Activated naive CD4-positive, alpha-beta T cell (primary cell): ENCODE measurements at places on chromosomes 11 and 22.
A peak's percentile ranks its signal among the peaks of the same experiment; 100 is the strongest.

- DNase-seq: no peak
Measured at GRCh38 chr11:114058871-114059277, 637 bp upstream of the ZBTB16 start.

DNA sequence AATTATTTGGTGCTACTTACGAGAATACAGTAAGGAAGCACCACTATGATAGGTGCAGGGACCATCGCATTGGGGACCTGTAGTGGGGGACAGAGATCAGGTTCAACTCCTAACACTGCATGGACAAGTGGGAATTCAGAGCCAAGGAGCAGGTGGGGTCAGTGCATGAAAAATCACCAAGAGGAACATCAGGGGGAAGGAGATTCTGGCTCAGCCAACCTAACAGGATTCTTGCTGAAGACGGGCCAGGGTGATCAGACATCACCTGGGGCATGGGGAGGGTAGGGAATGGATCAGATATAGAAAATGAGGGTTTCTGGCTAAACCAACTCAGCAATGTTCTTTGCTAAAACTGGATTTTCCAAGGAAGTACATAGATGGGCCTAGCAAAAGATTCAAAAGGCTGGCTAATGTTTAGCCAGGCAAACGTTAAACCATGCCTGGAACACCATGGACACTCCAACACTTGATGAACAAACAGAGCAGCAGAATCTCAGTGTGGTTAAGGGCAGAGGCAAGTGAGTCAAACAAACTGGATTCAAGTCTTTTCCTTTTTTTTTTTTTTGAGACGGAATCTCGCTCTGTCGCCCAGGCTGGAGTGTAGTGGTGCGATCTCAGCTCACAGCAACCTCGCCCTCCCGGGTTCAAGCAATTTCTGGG is 70.0 kb downstream of the MICAL3 start:
- DNase-seq: no peak

- DNase-seq: no peak
Measured at GRCh38 chr22:30193031-30193775, 53.4 kb downstream of the LIF start.

GRCh38 chr22:39468487-39469325 is 11.9 kb downstream of the MGAT3 start:
- no peak for DNase-seq

DNA sequence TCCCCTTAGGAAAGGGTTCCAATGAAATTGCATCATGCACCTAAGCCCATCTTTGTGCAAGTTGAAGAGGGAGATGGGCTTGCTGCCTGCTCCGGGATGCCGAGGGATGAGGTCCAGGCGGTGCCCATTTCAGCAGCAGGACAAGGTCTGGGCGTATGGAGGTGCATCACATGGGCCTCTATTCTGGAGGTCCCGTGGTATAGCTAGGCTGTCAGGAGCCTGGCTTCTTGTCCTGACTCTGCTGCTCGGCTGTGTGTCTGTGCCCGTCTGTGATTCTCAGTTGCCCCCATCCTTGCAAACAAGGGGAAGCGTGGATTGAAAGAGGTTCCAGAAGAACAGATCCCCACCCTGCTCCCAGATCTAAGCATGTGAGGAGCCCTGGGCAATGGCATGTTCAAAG is 130.0 kb downstream of the OSBP2 start:
- DNase-seq: no peak

DNA sequence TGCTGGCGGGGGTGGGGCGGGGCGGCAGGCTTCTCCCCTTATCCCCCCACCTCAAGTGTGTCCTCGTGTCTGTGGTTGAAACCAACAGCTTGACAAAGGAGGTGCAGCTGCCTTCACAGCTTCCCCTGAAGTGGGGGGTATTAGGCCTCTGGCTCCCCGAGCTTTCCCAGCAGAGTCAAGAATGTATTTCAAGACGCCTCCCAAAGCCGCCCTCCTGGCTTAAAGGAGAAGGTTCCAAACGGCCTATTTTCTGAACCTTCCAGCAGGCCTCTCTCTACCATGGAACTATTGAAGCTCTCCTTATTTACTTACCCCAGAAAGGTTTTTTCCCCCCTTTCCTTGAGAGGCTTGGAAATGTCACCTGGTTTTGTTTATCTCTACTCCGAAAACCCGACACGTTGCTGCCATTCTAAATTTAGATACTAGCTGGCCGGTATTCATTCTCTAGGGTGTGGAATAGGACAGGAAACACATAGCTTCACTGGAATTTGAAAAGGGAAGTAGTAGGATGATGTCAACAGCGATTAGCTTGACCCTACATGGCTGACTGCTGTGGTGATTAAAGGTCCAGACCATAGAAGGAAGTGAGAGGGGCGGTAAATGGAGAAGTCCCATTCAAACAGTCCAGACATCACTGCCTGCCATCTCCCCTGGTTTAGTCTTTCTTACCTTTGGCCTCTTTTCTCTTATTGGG is 671 bp upstream of the PICALM start:
- no peak for DNase-seq

GRCh38 chr11:47373876-47374719 is 4.2 kb downstream of the SPI1 start:
- peak; percentile 87 for DNase-seq

DNA sequence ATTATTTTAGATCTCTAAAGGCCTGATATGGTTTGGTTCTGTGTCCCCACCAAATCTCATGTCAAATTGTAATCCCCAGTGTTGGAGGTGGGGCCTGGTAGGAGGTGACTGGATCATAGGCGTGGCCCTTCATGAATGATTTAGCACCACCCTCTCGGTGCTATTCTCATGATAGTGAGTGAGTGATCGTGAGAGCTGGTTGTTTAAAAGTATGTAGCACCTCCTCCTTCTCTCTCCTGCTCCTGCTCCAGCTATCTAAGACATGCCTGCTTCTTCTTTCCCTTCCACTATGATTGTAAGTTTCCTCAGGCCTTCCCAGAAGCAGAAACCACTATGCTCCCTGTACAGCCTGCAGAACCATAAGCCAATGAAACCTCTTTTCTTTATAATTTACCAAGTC is 114.1 kb downstream of the SERGEF start:
- DNase-seq: no peak

DNA sequence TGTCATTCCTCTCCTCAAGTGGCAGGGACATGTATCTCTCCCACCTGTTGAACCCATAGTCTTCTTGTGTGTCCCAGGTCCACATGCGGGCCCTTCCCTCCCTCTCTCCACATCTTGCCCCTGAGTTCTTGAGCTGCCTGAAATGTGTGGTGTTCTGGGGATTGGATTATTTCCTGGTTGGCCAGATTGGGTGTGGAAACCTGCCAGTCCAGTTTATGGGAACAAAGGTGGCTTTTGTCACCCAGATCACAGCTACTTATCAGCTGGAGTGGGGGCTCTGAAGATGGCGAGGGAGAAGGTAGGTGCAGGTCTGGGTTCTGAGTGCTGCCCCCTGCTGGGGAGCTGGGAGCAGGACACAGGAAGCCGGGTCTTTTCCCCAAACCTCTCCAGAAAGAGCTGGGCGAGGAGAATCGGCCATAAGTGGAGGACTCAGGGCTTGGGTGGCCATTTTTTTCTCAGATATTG is 14.2 kb downstream of the DTX4 start:
- no peak for DNase-seq

DNA sequence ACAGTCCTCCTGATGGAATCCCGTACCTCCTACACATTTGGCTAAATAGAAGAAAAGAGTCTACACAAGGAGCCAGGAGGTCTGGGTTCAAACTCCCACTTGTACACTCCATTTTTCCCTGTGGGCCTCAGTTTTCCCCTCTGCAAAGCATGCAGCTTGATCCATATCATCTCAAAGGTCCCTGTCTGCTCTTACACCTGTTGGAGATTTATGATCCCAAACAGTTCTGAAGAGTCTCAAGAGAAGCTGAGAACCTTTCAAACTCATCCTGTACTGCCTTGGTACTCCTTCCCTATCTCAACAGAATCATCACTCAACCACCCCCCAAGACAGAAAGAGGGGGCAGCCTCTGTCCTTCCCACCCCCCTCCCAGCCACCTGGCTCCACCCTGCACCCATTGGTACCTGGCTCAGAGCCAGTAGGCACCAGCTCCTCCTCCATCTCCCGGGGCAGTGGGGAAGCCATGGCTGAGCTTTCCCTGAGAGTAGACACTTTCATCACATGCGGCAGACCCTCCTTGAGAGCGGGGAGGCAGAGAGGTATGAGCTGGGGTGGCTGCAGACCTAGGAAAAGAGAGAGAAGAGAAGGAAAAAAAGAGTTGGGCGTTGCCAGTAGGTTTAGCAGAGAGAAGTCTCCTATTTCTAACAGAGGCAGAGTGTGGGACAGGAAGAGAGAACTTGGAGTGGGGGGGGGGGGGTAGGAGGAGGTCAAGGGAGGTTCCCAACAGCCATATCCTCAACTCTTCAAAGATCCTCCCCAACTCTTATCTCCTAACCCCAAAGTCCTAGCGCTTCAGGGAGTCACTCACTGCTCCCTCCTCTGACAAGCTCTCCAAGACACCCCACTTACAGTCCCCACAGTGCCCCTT is 3.1 kb downstream of the TNKS1BP1 start:
- DNase-seq: no peak

GRCh38 chr11:2740275-2740940 is 40.6 kb upstream of the KCNQ1OT1 start:
- no peak for DNase-seq

DNA sequence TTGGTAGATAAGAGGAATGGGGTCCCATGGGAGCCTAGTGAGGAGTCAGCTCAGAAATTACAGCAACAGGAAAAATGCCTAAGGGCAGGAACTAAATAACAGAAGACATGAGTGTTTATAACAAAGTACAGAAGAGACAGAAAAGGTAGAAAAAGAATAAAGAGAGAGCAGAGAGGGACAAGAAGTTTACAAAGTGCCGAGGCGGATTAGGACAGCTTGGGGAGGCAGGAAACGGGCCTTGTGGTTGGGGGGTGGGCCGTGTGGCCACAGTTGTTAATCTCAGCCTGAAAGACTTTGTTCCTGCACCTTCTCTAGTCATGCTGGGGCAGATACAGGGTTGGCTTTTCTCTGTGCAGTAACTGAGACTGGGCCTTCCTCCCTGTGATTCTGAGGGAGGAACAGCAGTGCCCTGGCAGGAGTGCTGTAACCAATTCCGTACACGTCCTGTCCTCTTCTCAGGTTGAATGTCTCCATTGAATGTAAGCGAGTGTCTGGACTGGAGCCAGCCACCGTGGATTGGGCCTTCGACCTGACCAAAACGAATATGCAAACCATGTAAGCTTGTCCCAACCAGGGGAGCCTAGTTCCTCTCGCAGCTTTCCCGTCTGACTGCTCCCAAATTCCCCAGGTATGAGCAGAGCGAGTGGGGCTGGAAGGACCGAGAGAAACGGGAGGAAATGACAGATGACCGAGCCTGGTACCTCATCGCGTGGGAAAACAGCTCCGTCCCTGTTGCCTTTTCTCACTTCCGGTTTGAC is 13.2 kb downstream of the NAA40 start:
- DNase-seq: no peak

- no peak for DNase-seq
Measured at GRCh38 chr11:110720431-110721275, 8.4 kb upstream of the ARHGAP20 start.

- no peak for DNase-seq
Measured at GRCh38 chr11:69504576-69505335, 23.3 kb downstream of the LINC01488 start.

DNA sequence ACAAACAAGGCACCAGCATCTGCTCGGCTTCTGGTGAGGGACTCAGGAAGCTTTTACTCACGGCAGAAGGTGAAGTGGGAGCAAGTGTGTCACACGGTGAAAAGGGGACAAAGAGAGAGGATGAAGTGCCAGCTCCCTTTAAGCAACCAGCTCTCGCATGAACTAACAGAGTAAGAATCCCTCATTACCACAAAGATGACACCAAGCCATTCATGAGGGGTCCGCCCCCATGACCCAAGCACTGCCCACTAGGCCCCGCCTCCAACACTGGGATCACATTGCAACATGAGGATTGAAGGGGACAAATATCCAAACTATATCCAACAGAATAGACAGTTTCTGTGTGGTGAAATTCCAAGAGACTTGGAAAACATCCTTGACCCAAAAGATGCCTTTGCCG is 198.2 kb upstream of the POU2AF2 start:
- no peak for DNase-seq

DNA sequence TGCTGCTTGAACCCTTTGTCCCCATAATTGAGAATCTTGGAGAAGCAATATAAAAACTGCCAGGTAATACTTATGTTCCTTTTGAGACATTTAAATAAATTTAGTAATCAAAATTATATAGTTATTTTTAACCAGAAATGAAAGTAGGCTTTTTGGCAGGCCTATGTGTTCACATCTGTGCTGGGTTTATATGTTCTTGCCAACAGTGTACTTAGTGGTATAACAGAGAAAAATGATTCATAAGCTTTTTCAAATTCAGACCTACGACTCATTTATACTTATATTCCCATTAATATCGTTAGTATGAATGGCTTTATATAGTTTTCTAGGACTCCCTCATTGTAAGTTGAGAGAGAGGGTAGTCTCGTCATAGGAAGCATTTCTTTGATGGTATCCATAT is 79.0 kb downstream of the DDX10 start:
- DNase-seq: no peak

- DNase-seq: no peak
Measured at GRCh38 chr11:61917334-61918109, at the start of gene RAB3IL1. RAB3IL1 (minus strand) TSS chr11:61917566; CDS start chr11:61917367, 199 bp downstream.

DNA sequence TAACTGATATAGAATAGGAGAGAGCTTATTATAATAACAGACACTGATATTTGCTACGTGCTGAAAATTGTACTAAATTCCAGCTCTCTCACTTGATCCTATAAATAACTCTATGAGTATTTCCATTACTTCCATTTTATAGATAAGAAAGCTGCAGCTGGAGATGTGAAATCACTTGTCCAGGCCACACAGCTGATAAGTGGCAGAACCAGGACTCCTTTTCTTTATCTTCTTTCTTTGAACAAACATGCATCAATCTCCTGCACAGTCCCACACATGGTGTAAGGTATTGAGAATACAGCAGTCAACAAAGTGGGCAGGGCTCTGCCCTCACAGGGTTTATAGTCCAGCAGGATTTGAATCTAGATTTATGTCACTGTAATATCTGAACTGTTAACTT is 652.1 kb downstream of the NELL1 start:
- DNase-seq: no peak

GRCh38 chr11:10637731-10638151 is 55.8 kb downstream of the IRAG1 start:
- DNase-seq: no peak

- DNase-seq: no peak
Measured at GRCh38 chr22:25574736-25575135, 10.3 kb downstream of the GRK3 start.

GRCh38 chr11:61684870-61685616 is 4.9 kb downstream of the DAGLA start:
- DNase-seq: no peak

- no peak for DNase-seq
Measured at GRCh38 chr11:120326845-120327281, 1.8 kb downstream of the TLCD5 start.

GRCh38 chr11:6405052-6405667 is 13.7 kb downstream of the APBB1 start:
- no peak for DNase-seq

- DNase-seq: no peak
Measured at GRCh38 chr11:33801821-33802193, 27.5 kb upstream of the FBXO3 start.
